NCI-H146 (cell line): ENCODE measurements at places on chromosomes 5 and 9.
A peak's percentile ranks its signal among the peaks of the same experiment; 100 is the strongest.

GRCh38 chr9:96253059-96253696 is 48.8 kb downstream of the HSD17B3 start:
- no peak for DNase-seq

DNA sequence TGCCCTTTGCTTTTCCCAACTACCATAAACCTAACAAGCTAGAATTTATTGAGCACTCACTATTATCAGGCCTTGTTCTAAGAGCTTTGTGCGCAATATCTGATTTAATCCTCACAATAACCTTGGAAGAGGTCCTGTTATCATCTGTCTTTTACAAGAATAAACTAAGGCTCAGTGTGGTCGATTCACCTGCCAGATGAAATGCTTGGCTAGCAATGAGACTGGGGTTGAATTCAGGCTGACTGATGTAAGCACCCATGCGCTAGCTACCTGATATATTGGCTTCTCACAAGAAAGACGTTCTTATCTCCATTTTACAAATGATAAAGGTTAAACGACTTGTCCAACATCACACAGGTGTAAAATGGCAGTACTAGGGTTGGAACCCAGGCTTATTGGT is 37.4 kb downstream of the FAT2 start:
- no peak for DNase-seq

GRCh38 chr9:111034170-111034897 is 3.9 kb downstream of the LPAR1 start:
- DNase-seq, result no peak

DNA sequence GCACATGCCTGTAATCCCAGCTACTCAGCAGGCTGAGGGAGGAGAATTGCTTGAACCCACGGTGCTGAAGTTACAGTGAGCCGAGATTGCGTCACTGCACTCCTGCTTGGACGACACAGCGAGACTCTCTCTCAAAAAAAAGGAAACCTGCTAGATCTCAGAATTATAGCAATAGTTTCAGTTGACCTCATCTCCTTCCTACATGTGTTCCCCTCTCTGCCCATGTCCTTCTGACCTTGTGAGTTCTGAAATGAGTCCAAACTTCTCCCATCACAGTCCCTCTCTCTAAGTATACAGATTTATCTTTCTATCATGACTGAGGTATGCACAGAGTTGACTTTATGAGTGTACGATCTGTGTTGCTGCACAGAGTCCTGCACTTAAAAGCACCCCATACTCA is 44.6 kb upstream of the SHOC1 start:
- no peak for DNase-seq

GRCh38 chr9:37994639-37995347 is 74.2 kb downstream of the SHB start:
- DNase-seq, result no peak

DNA sequence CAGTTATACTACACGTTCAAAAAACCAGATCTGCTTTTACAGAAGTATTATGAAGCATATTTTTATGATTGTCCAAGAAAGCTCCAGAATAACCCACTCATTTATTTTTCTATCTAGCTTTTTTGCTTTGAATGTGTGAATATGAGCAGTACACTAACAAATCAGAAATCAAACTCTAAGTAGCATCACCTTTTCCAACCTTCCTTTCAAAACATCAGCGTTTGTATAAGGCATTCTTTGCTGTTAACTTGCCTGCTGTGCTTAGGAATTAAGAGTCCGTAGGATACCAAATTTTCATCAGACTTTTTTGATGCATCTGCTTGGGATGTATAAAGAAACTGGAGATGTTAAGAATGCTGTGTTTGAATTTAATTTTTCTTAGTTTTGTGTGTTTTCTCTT is 3.8 kb downstream of the TLE4 start:
- DNase-seq, result no peak

DNA sequence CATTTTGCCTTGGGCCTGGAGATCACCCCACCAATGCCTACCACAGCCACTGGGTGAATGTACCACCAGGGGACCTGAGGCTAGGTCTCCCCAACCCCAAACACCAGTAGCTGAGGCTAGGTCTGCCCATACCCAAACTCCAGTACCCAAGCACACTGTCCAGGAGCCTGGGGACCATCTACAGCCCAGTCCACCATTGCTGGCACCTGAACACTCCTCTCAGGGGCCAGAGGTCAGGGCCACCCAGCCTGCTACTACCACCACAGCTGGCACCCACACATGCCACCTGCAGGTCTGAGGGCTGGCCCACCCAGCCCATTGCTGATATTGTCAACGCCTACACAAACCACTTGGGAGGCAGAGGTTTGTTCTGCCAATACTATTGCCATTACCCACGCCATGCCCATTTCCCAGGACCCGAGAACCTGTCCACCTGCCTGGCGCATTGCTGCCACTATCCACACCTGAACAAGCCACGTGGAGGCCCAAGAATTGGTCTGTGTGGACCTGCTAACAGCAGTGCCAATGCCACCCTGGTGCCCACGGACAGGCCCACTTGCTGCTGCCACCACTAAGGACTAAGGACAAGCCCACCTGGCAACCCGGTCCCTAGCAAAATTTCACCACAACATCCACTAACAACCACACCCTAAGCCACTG is 59.2 kb downstream of the ZDHHC21 start:
- no peak for DNase-seq

DNA sequence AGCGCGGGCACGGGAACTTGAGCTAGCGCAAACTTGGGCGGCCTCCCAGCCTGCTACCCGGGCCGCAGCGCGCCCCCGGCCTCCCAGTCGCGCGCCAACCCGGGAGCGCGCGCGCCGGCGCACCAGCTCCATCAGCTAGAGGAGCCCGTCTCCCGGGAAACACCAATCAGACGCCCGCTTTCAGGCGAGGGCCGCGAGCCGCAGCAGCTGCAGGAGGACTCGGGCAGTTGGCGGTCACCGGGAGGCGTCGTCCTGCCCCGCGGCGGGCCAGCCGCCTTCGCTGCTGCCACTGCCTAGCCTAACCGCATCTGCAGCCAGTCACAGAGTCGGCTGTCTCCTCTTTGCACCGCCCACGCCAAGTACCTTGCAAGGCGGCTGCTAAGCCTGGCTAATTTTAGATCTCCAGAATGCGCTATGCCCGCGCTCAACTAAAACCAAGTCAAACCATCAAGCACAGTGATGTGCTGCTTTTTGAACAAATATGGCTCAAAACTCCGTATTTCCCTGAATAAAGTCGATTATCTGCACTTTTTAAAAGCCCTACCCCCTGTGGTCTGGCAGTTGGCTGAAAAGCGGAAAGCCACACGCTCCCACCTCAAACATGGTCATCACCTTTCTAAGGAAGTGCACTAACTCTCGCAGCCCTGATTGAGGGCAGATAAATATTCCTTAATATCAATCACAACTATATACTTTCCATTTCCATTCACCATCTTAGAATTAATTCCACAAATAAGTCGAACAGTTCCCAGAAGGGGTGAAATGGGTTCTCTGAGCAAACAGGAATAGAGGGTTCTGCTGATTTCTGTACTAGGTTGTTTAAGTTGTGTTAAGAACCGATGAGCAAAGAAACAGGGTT is 221.8 kb downstream of the MEF2C start:
- peak; percentile 92 for DNase-seq

DNA sequence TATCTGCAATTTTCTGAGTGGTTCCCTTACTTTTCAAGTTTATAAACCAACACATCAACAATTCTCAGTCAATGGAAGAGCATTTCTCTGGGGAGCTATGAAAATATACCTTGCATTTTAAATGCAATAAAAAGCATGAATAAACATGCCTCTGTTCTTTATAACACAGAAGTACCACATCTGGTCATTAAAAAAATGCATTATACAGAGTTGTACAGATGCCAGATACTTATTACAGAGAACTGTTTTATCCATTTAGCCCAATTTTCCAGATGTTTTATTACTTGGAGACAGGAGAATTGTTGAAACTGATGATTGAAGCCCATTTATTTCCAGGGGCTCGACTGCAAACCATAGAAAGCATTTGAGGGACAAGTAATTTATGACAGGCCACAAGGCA is 19.2 kb upstream of the HEXB start:
- no peak for DNase-seq

DNA sequence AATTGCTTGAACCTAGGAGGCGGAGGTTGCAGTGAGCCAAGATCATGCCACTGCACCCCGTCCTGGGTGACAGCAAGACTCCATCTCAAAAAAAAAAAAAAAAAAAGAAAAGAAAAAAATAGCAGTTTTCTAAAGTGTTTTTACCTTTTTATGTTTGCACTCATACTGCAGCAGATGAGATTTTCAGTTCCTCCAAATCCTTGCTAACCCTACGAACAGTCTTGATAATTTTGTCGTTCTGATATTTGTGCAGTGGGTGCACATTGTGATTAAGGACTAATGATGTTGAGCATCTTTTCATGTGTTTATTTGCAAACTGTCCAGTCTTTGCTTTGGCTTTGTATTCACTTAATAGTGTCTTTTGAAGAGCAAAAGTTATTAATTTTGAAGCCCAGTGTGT is 42.9 kb downstream of the ZCCHC7 start:
- no peak for DNase-seq

DNA sequence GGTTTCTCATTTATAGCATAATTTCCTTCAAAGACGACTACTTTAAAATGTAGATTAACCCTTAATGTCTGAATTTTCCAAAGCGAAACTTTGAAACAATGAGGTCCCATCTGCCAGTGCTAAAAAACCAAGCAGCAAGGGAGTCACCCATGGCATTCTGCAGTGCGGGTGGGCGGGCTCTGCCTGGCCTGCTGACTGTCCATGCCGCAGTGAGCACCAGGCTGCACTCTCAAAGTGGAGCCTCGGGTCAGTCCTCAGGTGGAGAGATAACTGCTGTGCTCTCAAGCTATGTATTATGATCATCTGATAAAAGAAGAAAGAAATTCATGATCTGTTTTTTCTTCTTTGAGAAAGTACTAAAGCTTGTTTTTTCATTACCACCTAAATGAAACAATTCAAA is 581.6 kb downstream of the CETN3 start:
- no peak for DNase-seq

GRCh38 chr9:20022410-20022809 is 233.6 kb upstream of the SLC24A2 start:
- DNase-seq, result no peak

- DNase-seq, result no peak
These were observed 65.1 kb downstream of the MACROH2A1 start for GRCh38 chr5:135333732-135334515.

GRCh38 chr5:111017731-111018130 is 53.8 kb upstream of the TSLP start:
- no peak for DNase-seq

GRCh38 chr9:123424131-123424530 is 68.1 kb downstream of the CRB2 start:
- no peak for DNase-seq

- peak; percentile 27 for DNase-seq
These were observed 739 bp downstream of the CARD9 start for GRCh38 chr9:136372561-136373299.

DNA sequence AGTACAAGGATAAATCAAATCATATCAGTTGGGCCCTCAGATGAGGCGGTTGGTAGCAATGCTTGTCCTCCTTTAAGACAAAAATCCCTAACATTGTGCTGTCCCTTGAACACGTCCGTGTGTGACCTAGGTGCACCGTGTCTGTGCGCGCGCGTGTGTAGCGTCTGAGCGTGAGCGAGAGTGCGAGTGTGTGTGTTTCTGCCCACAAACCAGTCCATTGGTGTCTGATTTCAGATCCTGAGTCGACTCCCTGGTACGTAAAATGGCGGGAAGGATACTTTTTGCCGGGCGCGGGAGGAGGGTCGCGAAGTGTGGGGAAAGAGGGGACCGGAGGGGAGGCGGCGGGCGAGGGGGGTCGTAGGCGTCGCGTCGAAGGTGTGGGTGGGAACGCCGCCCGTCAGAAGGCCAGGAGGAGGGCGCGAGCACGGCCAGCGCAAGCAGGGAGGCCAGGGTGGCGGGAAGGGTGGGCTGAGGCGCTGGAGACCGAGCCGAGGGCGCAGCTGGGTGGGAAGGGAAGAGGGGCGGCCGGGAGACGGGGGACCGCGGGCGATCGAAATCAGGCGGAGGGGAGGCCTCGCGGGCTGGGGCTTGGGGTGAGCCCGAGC is 8.9 kb downstream of the OTP start:
- peak; percentile 65 for DNase-seq

DNA sequence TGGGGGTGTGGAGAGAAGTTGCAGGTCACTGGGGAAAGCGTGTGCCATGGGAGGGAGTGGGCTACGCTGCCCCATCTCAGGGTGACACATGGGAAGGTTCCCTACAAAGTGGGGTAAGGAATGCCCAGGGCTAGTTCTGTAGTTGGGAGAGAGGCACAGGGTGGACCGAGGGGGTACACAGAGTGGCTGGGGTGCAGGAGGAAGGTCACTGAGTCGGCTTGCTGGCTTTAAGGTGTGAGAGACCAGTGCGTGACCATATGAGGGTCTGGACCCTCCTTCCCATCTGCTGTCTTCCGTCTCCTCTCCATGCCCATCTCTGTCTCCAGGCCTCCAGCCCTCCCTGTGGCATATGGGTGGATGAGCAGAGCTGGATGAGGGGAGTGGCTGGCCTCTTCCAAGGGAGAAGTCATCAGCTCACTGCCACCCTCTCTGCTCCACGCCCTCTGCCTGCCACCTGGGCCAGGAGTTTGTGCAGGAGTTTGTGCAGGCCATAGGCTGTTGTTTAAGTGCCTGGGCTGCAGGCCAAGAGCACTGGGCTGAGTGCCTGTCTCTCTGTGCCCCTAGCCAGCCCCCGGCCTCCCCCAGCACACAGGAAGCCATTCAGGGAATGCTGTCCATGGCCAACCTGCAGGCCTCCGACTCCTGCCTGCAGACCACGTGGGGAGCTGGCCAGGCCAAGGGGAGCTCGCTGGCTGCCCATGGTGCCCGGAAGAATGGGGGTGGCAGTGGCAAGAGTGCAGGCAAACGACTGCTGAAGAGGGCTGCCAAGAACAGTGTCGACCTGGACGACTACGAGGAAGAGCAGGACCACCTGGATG is 96.8 kb downstream of the PHF2 start:
- no peak for DNase-seq

DNA sequence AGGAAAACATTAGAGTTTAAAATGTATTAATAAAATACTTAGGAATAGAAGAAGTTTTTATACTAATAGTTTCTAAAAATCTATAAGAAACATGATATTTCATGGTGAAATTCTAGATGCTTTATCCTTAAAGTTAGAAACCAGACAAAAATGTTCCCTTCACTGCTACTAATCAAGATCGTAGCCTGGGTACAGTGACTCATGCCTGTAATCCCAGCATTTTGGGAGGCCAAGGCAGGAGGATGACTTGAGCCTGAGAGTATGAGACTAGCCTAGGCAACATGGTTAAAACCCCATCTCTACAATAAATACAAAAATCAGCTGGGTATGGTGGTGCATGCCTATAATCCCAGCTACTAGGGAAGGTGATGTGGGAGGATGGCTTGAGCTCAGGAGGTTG is 30.4 kb upstream of the KLF9 start:
- DNase-seq, result no peak
